DMS 273 treated with DMSO at 0.1 percent for 48 hours (cell line): ENCODE measurements at places on chromosomes 12 and 14.

DNA sequence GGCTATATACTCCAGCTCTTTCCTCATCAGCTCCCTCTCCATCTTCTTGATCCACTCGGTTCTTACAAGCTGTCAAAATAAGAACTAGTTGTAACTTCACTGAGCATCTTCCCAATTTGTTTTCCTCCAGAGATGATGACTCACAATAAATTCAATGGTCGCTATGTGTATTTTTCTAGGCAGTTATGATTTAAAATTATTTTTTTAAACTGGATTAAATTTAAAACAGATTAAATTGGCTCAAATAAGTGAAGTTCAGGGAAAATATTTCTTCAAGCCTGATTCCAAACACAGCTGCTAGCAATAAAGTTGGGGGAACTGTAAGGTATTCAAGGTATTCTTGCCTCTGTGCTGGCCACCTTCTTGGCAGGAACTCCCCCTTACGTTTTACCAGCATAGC lies 717.7 kb upstream of the USP15 start:
- DNase-seq = no peak

DNA sequence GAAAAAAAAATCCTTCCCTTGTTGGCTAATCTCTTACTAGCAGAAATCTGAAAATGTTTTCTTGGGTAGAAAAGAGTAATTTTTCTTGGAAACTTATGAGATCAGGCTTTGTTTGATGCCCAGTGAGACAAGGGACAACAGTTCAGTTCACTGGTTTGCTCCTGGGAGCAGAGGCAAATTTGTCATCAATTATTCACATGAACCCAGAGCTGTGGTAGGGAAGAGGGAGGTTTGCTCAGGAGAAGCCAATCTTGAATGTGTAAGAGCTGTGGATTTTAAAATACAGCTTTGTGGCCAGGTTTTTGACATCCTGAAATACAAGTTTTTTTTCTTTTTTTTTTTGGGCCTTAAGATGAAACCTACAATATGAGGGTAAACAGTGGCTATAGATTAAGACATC lies 426.6 kb downstream of the ATP23 start:
- DNase-seq = no peak

DNA sequence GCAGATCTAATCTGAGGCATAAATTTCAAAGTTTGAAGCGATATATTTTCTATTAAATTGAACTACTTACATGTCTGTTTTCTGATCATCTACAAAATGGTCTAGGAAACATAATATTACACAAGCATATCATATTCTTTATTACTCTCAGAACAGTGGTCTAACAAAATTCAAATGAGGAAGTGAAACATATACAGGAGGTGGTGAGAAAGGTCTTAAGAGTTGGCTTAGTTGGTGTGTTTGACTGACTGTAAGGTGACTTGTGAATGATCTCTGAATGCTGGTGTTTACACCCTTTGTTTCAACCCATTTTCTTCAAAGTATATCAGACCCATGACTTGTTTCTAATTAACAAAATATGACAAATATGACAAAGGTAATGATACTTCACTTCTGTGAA lies 1156.8 kb downstream of the SLC16A7 start:
- DNase-seq = no peak

DNA sequence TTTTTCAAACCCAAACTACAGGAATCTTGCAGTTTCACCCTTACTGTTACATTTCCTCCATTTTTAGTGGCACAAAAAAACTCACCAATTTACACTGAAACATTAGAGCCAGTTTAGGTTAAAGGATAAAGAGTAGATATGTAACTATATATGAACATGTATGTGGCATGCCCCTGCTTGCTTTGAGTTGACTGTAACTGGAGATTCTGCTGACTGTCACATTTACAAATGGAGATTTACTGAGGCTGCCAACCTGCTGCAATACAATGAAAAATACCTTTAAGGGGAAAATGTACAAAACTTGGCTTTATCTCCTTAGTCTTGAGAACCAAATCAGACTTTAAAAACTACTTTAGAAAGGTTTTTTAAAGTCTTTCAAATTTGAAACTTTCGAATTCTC lies 28.3 kb downstream of the STON2 start:
- DNase-seq = no peak

DNA sequence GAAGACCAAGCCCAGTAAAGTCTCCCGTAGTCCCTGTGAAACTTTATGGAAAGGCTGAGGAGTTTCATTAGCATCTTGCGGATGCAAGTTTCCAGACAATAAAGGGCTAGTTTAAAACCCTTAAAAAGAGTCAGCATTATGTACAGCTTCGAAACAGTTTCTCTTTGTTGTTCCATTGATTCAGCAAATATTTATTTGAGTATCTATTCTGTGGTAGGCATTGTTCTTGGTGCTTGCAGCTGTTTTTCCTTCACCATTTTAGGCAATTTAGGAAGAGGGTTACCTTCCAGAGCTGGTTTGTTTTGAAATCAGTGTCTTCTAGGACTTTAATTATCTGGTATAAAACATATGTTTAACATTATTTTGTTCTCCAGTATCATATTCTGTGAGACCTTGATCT lies 1.5 kb downstream of the SLIRP start:
- no peak for DNase-seq

DNA sequence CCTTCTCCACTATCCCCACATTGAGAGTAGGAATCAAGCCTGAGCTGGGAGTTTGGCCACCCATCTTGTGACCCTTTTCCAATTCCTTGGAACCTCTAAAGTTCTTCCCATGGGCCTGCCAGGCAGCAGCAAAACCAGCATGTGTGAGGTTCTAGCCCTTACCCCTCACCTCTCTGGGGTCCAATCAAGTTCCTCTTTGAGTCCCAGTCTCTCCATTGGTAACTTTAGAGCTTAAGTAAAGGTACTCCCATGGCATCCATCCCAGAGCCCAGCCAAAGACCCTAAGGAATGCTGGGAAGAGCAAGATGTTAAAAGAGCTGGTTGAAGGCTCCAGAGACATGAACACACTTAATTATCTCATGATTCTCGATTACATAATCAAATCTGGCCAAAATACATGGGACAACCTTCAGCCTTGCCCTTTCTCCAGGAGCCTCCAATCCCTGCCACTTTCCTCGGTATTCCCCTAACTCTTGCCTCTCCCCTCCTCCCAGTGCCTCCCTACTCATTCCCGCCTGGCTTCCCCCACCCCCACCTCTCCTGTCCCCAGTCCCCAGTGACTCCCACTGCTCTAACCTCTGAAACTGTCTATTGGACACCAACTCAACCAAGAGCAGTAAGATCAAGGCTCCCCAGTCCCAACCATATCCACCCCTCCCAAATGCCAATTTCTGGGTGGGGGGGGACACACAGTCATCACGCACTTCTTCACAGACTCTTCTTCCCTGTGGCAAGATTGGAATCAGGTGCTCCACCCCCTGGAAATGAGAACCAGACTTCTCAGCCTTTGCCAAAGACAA lies 4.8 kb upstream of the TNS2 start:
- no peak for DNase-seq
